C1 segment of cervical spinal cord (tissue), 14 donors: ENCODE measurements at places on chromosomes 6 and 20.

DNA sequence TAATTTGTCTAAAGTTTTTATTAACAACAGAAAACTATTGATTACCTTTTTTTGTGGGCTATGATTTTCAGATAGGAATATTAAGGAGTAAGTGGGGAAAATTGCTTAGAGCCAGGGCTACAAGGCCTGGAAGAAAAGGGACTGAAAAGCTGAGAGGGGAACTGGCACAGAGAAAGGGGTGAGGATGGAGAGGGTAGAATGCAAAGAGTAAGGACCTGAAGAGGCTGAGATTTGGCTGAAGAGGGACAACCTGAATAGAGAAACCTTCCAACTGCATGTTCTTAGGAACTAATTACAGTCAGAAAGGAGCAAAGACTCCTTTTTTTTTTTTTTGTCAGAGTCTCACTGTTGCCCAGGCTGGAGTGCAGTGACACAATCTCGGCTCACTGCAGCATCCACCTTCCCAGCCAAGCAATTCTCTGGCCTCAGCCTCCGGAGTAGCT is 16.7 kb downstream of the BTN2A1 start:
- no peak for DNase-seq

- no peak for DNase-seq
Observed at GRCh38 chr6:130526466-130526865, 160.6 kb downstream of the TMEM200A start.

DNA sequence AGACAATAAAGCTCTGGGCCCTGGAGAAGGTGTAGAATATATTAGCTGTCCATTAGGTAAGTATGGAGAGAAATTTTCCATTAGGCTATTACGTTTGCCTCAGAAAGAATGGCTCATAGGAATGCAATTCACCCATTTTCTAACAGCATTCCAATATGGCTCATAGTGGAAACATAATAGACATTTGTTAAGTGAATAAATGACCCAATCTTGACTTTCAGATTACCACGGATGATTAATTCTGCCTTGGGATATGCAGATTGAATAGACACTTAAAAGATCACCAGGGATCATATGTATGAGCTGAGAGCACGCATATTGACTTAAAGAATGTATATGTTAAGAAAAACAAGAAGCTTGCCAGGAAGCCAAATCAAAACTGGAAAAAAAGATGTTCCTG is 209.1 kb upstream of the CDYL start:
- DNase-seq = no peak

GRCh38 chr20:48541581-48542071 is 286.2 kb downstream of the PREX1 start:
- no peak for DNase-seq

DNA sequence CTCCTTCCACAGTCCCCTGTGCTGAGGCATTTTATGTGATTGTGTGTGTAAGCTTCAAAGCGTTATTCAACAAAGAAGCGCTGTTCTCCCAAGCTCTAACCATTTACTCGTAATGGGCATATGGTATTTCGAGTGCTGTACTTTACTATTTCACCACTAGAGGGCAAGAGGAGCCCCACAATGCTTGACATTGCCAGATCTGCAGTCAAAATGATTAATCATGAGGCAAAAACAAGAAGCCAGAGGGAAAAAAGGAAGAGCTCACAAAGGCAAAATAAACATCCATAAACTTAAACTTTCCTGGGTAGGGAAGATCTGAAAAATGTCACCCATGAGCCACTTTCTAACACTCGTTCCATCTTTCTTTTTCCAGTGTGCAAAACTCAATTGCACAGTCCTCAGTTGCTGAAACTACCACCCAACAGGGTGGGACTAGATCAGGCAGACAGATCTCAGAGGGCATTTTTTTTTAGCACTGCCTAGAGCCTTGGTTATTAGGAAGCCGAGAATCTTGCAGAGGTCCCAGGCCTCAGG is 215.0 kb upstream of the PLCB4 start:
- DNase-seq = peak; percentile 10
